ENCODE measurements at places on chromosomes 12 and 14.
A peak's percentile ranks its signal among the peaks of the same experiment; 100 is the strongest.

DNA sequence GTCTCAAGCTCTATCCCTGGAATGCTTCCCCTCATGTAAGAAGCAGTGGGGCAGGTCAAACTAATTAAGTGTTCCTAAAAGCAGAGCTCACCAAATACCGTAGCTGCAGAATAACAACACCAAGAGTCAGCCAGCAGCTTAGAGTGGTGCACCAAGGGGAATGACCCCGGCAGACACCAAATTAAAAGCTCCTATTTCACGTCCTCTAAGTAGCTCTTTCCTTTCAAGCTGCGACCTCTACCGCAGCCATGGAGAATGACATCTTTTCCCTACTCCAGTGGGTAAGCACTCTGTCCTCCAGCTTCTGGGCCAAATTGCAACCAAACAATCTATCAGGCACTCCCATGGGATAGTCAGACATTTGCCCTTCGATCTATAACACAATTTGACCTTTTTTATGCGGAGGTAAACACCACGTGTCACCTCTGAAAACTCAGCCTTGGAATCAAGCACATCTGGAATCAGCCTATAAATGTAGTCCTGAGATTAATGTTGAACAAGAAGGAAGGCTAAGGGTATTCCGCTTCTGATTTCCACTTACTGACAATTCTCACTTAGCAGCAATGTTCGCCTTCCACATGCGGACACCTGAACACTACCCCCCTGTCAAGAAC, 67.6 kb upstream of the CDKN3 start:
- DNase-seq, result peak; percentile 77

DNA sequence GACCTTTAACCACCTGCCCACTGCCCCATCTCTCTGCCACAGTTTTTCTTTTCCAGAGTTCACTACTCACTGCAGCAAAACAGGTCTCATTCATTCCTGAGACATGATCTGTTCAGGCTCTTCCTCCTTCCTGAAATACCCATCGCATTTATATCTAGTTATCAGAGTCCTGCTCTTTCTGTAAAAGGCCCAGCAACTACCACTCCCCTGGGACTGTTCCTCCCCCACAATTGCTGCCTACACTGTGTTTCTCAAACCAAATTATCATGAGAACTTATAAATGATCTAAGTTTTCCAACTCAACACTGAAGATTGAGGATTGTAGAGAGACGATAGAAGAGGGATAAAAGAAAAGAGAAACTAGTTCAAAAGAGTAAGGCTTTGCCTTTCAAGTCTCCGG, 40.8 kb upstream of the EPS8 start:
- DNase-seq, result no peak

GRCh38 chr12:12229556-12230092, 37.2 kb downstream of the LRP6 start:
- no peak for DNase-seq

DNA sequence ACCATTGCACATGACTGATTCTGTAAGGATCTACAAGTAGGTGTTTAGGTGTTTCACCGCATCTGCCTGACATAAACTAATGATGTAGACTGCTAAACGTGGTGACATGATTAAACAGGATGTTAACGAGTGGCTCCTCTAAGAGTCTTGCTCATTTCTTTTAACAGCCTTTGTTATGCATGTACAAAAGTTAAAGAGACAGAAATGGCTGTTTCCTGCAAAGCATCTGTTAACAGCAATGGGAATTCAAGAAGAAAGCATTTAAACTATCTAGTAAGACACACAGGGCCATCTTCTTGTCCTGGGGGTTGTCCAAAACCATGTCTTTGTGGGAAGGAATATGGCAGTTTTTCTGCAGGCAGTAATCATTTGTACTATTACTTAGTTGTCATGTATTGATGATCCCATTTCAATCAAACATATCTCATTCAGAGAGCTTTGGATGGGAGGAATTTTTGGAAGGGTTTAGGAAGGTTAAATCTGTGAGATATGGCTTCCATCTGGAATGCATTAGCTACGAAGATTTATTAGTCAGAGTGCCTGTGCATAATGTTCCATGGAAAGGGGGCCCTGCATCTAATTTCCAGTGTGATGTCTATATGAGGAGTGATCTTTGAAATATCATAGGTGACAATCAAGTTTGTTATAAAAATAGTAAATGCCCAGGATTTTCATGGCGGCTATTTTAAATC, 495.1 kb downstream of the EGLN3 start:
- no peak for DNase-seq

- no peak for DNase-seq
Observed at GRCh38 chr12:53097207-53097563, 282 bp upstream of the IGFBP6 start.

DNA sequence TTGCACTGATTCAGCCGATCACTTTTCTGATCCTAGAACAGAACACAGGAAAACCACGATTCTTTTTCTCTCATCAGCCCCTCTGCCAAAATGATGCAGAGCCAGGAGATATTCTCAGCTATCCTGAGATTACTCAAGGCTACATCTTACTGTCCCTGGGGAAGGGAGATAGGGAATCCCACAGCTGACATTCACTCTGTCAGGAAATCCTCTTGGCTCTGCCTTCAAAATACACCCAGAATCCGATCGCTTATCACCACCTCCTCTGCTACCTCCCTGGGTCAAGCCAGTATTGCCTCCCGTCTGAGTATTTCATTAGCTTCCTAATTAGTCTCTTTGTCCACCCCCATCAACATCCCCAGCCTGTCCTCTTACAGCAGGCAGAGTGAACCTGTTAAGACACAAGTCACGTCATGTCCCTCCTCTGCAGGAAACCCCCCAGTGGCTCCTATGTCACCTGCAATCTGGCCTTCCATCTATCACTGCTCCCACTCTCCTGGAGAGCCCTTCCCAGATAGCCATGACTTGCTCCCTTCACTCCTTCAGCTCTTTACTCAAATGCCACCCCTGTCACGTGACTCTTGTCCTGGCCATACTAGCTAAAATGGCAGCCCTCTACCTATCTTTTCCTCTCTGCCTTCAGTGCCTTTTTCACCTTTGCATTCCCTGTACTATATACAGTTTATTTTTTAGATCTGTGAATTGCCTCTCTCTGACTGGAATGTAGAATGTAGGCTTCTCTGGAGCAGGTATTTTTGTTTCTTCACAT, 70.3 kb downstream of the GALNT4 start:
- no peak for DNase-seq

- DNase-seq, result no peak
Observed at GRCh38 chr14:105902131-105902898, 375.9 kb downstream of the TMEM121 start.

DNA sequence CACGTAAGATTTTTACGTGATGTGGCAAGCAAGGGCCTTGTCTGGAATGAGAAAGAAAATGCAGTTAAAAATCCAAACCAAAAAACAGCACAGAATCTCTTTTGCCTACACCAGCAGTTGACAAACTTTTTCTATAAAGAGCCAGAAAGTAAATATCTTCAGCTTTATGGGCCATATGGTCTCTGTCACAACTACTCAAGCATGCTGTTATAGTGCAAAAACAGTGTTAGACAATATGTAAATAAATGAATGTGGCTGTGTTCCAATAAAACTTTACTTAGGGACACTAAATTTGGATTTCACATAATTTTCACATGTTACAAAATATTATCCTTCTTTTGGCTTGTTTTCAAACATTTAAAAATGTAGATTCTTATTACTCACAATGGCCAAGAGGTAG, 6.2 kb upstream of the ELK3 start:
- no peak for DNase-seq

GRCh38 chr12:122412851-122413433, 9.5 kb downstream of the CLIP1 start:
- no peak for DNase-seq

GRCh38 chr12:47377414-47378221, 297.9 kb upstream of the AMIGO2 start:
- DNase-seq, result no peak

- DNase-seq, result no peak
Observed at GRCh38 chr12:4572680-4573079, 10.7 kb downstream of the DYRK4 start.

DNA sequence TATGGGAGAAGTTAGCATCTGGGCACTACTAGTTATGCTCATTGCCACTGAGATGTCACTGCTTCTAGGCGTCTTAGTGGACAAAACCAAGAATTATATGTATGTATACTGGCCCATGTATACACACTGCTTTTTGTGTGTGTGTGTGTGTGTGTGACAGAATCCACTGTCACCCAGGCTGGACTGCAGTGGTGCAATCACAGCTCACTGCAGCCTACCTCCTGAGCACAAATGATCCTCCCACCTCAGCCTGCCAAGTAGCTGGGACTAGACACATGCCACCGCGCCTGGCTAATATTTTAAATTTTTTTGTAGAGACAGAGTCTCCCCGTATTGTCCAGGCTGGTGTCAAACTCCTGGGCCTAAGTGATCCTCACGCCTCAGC, 25.2 kb downstream of the LIMA1 start:
- no peak for DNase-seq

- no peak for DNase-seq
Observed at GRCh38 chr12:19520646-19521415, 81.5 kb downstream of the AEBP2 start.

DNA sequence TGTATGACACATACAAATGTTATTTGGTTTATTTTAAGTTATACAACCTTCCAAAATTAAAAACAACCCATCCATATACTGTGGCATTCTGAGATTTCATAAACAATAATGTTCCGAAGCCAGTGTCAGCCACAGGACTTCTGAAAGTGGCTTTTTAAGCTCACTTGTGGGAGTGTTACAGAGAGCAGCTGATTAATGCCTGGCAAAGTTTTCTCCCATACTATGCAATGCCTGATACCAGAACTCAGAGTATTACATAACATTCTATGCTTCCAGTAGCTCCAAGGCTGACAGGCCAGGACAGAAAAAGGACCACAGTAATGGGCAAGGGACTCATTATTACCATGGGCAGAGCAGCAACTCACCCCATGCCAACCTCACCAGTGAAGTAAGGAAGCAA, 29.3 kb downstream of the NELL2 start:
- no peak for DNase-seq

- DNase-seq, result no peak
Observed at GRCh38 chr14:101184572-101184971, 281.1 kb upstream of the RTL1 start.

GRCh38 chr12:68317047-68317667, 15.0 kb downstream of the MDM1 start:
- no peak for DNase-seq

- DNase-seq, result no peak
Observed at GRCh38 chr14:49545716-49546115, 40.5 kb downstream of the RPS29 start.

DNA sequence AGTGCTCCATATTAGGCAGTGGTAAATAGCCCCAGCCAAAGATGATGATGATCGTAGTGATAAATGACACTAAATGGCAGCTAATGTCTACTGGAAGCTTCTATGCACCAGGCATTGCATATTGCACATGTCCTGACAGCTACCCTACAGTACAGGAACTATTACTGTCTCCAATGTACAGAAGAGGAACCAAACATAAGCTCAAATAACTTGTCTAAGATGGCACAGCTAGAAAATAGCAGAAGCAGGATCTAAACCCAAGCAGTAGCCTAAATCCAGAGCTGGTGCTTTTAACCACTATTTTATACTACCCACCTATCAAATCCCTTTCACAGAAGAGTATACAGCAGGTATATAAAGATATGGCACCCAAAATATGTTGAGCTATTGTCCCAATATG, 28.9 kb downstream of the ESR2 start:
- no peak for DNase-seq

GRCh38 chr12:78457938-78458337, 406.6 kb upstream of the SYT1 start:
- no peak for DNase-seq

DNA sequence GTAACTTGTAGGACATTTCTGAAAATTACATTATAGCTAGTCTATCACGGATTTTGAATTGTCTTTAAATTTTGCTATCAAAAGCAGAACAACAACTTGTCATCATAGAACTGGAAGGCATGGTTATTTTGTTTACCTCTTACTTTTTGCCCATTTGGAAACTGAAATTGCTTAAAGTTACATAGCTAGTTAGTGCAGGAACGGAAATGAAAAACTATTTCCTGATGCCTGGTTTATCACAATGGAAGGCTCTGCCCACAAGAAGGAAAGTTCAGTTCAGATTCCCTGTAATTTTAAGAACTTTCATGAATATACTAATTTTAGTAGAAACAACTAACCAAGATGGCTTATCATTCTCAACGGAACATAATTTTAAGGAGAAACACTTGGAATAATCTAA, 427.7 kb downstream of the RAD51B start:
- DNase-seq, result no peak

GRCh38 chr12:6167327-6168280, 32.6 kb upstream of the CD9 start:
- DNase-seq, result no peak

GRCh38 chr12:66848967-66849366, 170.1 kb upstream of the GRIP1 start:
- no peak for DNase-seq

- DNase-seq, result peak; percentile 11
Observed at GRCh38 chr14:52873065-52873464, 77.8 kb downstream of the FERMT2 start.

DNA sequence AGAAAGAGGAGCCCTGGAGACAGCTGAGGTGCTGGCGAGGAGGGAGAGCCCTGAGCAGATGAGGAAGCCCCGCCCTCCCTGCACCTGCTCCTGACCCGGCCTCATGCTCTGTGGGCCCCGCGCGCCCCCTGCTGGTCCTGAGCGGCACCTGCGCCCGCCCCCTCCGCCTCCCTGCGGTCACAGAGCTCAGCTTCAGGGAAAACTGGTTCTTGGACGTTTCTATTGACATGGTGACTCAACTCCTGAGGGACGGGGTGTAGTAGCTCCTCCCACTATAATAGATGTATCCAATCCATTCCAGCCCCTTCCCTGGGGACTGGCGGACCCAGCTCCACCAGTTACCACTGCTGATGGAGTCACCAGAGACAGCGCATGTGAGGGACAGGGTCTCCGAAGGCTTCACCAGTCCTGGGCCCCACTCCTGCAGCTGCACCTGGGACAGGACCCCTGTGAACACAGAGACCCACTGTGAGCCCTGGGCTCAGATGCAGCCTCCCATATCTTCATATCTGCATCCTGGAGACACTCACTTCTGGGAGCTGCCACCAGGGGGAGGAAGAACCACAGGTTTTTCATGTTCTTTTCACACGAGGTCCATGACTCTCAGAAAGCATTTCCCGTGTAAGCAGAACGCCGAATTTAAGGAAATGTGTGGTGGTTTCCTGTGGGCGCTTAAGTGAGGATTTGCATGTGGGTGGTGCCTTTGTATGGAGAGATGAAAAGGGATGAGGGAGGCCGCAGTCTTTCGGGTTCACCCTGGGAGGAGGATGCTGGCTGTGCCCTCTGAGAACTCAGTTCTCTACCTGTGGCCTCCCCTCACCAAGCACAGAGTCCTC, 1346.4 kb downstream of the TMEM121 start:
- no peak for DNase-seq

GRCh38 chr14:96309133-96309895, 53.3 kb downstream of the BDKRB1 start:
- DNase-seq, result no peak

GRCh38 chr12:132439333-132439904, 50.5 kb upstream of the FBRSL1 start:
- DNase-seq, result no peak

DNA sequence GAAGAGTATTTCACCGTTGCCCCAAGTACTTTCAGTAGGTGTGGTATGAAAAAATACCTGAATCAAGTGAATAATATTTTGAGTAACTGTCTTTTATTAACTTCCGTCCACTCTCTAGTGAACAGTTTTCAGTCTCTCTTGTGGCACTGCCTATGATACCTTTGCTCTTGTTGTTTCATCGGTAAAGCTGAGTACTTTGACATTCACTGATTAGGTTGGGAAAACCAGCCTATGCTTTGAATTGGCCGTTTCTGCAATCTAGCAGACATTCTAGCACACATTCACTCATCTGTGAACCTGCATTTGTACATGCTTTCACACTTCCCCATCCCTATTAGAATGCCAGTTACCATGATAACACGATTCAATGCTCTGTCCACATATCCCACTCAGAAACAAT, 217.3 kb downstream of the FBXL14 start:
- DNase-seq, result no peak
